Activated T-helper 9 cell treated with anti-CD3 and anti-CD28 coated beads, Interleukin-2, amount 50 U/mL, for 16 hours (primary cell): ENCODE measurements at places on chromosomes 1 and 21.

DNA sequence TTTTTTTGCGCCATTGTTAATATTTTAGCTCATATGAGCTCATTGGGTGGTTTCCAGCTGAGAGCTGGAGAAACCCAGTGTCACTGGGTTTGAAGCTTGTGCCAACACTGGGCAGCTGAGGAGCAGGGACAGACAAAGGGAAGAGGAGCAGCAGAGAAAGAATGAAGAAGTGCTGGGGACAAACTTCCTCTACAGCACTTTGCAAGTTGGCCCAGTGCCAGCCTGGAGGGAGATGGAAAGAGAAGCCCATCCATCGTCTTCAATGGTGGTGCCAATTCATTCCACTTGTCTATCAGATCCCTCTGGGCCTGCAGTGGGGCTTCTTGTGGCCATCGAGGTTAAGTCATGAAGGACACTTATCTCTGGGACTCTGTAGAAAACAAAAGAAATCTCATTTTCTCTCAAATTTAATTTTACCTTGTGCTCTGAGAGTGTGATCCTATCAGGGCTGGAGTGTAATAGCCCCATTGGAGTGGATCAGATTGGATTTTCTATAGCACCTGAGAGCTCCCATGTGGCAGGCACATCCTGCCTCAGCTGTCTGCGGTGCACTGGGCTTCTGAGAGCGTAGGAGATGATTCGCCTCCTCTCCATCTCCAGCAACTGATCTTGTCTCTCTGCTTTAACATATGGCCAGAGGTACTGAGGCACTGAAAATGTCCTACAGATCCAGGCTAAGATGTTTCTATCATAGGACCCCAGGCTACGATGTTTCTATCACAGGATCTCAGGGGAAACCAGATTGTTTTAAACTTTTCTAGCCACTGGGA lies 114.7 kb downstream of the TNR start:
- DNase-seq = no peak

GRCh38 chr1:242454262-242455051 lies 70.0 kb downstream of the PLD5 start:
- DNase-seq = no peak

DNA sequence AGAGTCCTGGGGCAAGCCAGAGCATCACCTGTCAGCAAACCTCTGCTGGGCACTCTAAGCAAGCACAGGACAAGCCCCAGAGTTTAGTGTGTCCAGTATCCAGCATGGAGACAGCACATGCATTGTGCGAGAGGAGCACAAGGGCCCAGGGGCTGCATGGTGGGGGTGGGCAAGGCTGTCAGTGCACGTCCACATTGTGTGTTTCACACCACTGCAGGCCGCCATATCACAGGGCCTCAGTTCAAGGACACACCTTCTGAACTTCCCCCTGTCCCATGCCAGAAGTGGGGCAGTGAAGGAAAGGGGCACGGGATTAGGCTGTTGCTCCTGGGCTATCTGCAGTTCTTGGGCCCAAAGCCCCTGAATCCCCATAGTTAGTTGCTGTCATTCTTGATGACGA lies 782 bp upstream of the TSTD1 start:
- DNase-seq = no peak

- no peak for DNase-seq
Observed at GRCh38 chr1:171140956-171141687, 44.0 kb upstream of the FMO2 start.

DNA sequence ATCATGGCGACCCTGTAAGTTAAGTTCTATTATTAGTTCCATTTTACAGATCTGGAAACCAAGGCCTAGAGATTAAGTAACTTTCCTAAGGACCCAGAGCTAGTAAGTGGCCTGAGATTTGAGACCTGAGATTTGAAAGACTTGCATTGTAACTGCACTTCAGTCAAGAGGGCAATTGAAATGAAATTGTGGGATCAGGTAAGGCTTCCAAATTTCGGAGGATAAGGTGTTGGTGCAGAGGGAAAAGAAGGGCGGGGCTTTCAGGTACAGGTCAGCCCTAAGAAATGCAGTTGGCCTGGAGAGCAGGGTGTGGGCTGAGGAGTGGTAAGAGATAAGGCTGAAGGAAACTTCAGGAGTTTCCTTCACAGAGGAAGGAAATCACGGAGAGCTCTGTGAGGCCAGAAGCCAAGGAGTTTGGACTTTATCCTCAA lies 51.1 kb downstream of the SLC16A1 start:
- DNase-seq = no peak

DNA sequence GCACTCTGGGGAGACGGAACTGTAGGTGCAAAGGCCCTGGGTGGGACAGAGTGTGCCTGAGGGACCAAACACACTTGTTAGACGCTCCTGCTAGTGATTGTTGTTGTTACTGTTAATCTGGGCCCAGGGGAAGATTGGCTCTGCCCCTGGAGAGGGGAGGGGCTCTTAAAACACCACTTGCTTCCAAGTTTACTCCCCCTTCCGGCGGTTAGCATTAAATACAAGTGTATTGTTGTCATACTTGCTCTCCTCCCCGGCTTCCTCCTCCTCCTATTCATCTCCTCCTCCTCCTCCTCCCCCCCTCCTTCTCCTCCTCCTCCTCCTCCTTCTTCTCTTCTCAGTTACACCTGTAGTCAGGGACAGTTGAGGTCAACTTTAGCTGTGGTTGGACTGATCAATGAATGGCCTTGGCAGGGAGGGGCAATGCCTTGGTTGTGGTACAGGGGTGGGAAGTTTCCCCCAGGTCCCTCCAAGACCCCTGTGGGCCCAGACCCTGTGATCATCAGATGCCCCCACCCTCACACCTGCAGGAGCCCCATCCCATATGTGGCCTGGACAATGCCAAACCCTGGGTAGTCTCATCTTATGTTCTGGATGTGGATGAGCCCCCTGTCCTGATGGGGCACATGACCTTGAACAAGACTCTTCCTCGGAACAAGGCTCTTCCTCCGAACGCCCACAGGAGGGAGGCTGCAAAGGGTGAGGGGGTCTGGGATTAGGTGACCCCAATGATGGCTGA lies 217.3 kb downstream of the PTPRU start:
- DNase-seq = no peak

- no peak for DNase-seq
Observed at GRCh38 chr1:44355582-44356305, 687 bp upstream of the ERI3 start.

DNA sequence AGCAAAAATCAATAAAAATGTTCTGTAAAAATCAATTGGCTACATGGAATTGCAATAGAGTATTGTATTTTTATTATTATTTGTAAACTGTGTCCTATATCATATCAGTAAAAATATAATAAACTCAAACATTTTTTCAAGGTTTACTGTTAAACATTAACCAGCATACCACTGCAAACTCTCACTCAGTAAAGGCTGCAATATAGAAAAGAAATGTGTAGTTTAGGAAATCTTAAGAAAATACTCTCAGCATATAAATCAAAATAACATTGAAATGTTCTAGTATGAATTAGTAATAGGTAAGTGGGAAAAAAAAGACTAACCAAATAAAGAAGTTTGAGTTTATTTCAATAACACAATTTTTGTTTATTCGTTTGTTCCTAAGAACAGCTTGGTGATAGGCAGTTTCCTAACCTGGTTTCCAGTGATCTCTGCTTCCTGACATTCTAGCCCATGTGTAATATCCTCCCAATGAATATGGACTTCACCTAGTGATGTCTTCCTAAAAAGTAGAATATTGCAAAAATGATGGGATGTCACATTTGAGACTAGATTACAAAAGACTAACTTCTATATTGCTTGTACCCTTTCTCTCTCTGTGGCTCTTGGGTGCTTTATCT lies 870.1 kb downstream of the BRINP3 start:
- DNase-seq = no peak

DNA sequence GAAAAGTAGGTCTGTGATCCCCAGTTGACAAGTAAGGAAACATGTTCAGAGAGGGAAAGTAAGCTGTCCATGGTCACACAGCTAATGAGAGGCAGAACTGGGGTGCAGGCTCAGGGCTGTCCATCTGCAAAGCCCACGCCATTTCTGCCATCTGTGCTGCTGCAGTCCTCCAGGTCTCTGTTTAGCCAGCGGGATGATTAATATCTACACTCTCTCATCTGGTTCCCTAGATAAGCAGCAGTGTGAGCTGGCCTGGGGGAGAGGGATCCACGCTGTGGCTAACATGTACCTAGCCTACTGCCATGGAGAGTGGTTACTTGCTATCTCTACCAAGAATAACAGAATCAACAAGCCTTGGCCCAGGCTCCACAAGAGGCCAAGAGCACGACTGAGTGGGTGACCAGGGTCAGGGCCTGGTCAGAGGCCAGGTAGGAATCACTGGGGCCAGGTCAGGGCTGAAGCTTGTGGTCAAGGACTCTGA lies 75.2 kb downstream of the TRABD2B start:
- DNase-seq = no peak

DNA sequence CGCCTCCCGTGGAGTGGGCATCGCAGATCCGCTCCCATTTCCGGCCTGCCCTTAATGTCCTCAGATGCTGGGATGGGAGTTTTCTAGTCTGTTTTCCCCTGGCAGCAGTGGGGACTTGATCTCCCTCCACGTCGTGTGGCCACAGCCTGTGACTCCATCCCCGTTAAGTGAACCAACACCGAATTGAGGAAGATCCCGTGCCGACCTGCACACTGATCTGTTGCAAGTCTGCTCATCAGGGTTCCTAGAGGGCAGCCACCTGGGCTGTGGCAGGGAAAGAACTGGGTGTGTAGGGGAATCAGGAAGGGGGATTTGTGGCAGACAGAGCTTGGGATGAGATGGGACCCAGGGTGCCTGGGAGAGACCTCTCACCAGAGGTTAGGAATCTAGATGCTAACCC lies 23.3 kb upstream of the CDK18 start:
- DNase-seq = no peak

- DNase-seq = no peak
Observed at GRCh38 chr1:210978316-210978973, 155.5 kb downstream of the KCNH1 start.

GRCh38 chr1:17676387-17677060 lies 78.6 kb upstream of the ACTL8 start:
- DNase-seq = no peak

- DNase-seq = no peak
Observed at GRCh38 chr1:117564227-117565075, 41.4 kb upstream of the TENT5C start.

- DNase-seq = peak; percentile 39
Observed at GRCh38 chr1:150281221-150281757, 1.1 kb upstream of the CIART start.

- no peak for DNase-seq
Observed at GRCh38 chr1:239282411-239282810, 104.0 kb upstream of the CHRM3 start.

DNA sequence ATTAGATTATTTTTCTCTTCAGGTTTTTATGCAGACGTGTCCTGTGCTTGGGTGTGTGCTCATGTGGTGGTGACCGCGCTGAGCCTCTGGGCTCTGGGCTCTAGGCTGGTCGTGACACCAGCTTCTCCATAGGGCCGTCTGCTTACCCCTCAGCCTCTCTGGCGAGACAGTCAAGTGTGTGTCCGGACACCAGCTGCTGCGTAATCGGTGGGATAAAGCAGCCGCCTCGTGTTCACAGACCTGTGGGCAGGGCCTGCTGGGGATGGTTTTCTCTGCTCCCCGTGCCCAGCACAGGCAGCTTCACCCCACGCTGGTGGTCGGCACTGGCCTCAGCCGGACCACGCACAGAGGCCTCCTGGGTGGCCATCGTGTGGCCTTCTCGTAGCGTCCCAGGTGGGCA lies 33.6 kb upstream of the DIP2A start:
- no peak for DNase-seq

- no peak for DNase-seq
Observed at GRCh38 chr1:184285401-184286087, 101.3 kb upstream of the C1orf21 start.

DNA sequence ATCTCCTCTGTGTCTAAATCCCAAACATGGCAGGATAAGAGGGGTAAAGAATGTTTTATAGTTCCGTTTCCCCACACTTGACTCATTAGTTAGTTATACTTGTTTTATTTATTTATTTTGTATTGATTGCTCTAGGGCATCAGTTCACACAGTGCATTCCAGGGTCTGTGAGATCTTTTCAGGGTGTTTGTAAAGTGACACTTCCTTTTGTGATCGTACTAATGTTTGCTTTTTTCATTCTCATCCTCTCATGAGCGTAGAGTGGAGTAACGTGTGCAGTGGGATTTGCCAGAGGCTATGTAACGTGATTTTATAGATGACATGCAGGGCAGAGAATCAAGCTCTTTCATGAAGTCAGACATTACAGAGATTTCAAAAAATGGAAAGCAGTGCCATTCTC lies 103.2 kb downstream of the SCCPDH start:
- DNase-seq = no peak

DNA sequence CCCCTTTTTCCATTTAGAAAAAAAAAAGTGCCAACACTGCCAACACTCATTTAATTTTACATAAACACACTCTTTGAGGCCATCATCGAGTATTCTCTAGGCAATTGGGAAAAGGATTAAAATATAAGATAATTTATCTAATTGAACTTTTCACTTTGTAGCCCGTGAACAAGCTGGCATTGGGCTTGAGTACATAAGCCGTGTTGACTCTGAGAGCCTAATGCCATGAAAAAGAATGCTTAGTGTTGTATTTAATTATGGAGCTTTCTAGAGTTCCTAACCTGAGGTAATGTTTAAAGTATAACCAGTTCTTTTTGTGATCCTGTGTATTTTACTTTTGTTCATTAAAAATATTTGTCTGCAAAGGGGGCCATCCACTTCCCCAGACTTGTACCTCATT lies 193.8 kb downstream of the LYPLAL1 start:
- no peak for DNase-seq

DNA sequence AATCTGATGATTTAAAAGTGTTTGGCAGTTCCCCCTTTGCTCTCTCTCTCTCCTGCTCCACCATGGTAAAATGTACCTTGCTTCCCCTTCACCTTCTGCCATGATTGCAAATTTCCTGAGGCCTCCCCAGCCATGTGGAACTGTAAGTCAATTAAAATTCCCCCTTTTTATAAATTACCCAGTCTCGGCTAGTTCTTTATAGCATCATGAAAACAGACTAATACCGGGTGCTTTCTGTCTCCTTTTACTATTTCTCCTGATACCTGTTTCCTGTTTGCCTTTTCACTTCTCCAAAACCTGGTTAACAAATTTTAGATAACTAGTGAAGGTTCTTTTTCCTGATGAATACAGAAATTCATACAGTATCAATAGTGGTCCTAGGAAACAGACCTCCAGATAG lies 1670.3 kb downstream of the MRPL39 start:
- no peak for DNase-seq

DNA sequence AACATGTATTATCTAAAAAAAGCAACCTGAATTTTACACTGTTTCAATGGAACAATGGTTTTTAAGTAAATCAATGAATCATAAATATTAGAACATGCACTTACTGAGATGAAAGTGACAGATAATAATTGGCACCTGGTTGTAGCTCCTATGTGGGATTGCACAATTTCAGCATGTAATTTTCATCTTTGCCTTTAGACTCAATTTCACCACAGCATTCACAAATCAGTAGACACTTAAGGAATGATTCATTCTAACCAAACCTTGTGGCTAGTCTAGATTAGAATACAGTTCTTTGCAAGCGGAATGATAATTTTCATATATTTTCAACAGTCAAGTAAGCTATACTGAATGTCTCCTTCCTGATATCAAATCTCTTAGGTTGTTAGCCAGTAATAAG lies 853.4 kb downstream of the KCNT2 start:
- DNase-seq = no peak
